Effector memory CD8-positive, alpha-beta T cell (primary cell): ENCODE measurements at places on chromosomes 1 and 21.

DNA sequence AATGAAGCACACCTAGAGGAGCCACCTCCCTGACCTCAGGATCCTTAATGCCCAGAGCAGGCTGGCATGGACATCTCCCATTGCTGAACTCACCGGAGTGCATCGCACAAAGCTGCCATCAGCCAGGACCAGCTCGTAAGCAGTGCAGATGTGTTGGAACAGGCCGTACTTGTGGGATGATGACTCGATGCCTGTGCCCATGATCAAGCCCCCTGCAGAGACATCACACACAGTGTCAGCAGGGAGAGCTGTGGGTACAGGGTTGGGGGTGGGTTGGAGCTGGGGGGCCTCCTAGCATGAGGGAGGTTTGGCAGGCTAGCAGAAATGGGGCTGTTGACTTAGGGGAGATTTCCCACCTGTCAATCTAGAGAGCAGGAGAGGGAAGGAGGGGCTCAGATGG is 12.0 kb downstream of the DHCR24 start:
- DNase-seq = no peak

- DNase-seq = no peak
Observed at GRCh38 chr21:33236766-33237165, 7.0 kb downstream of the IFNAR2 start.

DNA sequence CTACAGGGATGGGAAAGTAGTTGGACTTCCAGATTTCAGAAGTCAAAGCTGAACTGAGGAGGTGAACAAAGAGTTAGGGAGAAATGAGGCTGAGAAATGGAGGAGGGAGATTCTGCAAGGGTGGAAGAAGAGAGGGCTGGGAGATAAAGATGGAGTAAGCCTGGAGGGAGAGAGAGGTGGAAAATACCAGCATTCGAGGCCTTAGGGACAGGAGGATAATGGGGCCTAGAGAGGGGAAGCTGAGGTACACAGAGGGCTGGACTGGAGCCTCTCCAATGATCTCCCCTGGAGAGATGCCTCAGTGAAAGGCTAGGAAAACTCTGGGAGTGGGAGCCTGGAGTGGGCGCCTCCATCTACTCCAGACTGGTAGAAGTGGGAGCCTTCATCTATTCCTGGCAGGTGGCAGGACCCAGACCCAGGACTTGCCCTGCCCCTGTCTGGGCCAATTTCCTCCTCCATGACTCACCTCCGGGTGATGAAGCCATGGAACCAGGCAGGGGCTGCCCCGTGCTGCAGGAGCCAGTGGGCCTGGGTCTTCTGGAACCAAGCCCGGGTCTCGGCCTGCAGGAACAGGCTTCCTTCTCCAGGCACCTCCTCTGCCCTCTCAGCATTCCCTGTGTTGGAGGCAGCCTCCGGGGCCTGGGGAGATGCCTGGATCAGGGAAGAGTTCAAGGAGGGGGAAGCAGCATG is 1.9 kb downstream of the SH2D2A start:
- no peak for DNase-seq

DNA sequence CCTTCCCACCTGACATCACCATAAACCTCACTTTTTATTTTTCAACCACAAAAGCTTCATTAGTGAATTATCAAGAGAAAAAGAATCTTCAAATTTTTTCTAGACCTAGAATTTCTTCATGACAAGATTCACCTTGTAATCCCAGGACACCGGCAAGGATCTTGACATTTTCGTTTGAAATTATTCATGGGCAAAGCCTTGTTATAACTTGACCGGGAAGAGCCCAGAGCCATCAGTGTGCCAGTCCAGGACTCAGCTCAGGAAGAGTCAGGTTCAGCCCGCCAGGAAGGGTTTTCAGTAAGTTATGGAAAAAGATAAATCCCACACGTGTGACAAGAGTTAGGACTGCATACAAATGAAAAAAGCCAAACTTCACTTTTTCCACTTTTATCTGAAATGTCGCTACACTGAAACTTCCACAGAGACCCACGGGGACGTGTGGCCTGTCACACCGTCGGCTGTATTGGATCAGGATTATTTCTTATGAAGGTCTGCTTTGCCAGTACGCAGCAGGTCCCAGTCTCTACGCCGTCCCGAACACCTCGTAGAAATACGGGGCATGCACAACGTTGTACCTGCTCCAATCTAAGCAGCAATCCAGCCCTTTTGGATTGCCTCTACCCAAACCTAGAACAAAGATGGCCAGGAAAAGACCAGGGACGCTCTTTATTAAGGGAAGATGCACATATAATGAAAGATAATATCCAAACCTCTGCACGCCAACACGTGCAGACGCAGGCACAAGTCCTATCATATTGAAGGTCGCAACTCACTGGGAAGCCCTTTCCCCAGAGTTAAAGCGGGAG is 916 bp downstream of the F3 start:
- DNase-seq = no peak

DNA sequence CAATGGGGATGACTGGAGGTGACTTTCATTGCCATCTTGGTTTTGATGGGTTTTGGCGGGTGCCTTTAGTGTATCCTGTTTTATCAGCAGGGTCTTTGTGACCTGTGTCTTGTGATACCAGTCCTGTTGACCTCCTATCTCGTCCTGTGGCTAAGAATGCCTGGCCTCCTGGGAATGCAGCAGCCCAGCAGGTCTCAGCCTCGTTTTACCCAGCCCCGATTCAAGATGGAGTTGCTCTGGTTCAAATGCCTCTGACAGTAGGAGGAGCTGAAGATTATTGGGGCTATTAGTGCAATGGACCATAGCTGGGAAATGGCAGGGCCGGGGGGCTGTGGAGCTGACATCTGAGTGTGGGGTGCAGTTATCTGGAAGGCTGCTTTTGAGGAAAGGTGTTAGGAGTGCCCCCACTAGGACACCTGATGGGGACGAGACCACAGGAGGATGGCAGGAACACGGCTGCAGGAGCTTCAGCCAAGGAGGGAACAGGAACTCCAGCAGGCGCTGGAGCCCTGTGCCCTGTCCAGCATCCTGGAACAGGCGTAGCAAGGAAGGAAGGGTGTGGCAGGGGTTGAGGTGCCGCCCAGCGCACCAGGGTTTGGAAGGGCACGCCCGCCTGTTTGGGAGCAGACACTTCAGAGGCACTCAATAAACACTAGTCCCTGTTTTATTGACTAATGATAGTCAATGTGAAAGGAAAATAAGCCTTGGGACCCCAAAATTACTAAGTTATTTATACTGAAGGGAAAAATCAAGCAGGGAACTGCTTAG is 15.3 kb upstream of the AGPAT3 start:
- DNase-seq = no peak

GRCh38 chr1:43442756-43443155 is 11.0 kb downstream of the HYI start:
- no peak for DNase-seq

GRCh38 chr1:10380594-10381275 is 18.1 kb upstream of the PGD start:
- no peak for DNase-seq

GRCh38 chr1:1889847-1890505 is 911 bp downstream of the GNB1 start:
- DNase-seq = peak; percentile 20

- DNase-seq = no peak
Observed at GRCh38 chr1:210438928-210439841, 110.5 kb downstream of the HHAT start.

GRCh38 chr1:101112051-101112780 is 86.6 kb upstream of the DPH5 start:
- DNase-seq = peak; percentile 70

- DNase-seq = no peak
Observed at GRCh38 chr1:202078241-202078640, 44.5 kb upstream of the GPR37L1 start.
